ENCODE measurements at places on chromosomes 7 and 10. TPM values are rescaled to one million over a fixed set of nuclear protein-coding genes. Genes with fewer than 3 reads are reported as not detected.
A peak's percentile ranks its signal among the peaks of the same experiment; 100 is the strongest.

The LIPA gene
- total RNA-seq: 40.3 TPM

The ZNF804B gene
- total RNA-seq: not detected

The IDI2 gene
- total RNA-seq: not detected

The C10orf120 gene
- not detected for total RNA-seq

The SPDYE11 gene
- not detected for total RNA-seq

GRCh38 chr7:33824911-33825459, 80.4 kb upstream of the BMPER start:
- DNase-seq: no peak

GRCh38 chr7:146028251-146028750, 88.3 kb upstream of the CNTNAP2 start:
- no peak for DNase-seq

DNA sequence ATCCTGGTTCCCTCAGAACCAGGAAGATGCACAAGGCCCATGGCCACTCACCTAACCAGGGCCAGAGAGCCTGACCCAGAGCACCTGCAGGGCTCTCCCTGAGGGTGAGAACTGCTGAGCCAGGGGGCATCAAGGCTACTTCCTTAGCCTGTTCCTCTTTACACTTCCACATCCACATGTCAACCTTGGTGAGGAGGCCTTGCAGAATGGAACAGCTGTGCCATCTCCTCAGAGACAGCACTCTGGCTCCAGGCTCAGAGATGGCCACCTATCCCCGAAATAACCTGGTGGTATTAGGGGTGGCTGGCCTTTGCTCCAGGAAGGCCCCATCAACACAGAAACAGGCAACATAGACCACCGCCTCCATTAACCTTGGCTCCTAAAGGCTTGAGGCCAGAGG, 473.0 kb downstream of the RPS24 start:
- DNase-seq: no peak

DNA sequence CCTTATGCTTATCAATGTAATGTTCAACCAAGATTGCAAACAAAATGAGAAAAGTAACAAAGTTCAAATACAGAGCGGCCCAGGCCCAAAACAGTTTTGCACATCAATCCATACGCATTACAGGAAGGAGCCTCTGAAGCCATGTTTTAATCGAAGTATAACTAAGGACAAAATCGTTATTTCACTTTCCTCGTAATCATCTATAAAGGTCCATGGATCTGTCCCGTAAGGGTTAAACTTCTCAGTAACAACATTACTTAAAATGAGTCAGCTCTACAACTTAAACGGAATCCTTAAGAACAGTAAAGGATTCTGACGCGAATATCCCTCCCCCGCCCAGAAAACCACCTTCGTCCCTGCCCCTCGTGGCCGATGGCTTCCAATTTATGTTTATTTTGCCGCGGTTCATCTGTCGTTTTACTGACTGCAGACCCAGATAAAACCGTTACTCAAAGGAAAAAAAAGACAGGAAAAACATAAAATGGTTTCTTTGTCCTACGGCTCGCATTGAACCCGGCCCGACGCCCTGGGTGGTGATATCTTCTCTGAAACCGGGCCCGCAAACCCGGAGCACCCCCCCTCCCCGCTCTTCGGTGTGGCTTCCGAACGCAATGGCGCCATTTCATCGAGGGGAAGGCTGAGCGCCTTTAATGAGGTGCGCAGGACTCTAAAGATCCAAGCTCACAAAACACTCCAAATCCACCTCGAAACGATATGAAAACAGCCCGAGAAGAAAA, 1.1 kb downstream of the HNRNPA2B1 start:
- peak; percentile 80 for DNase-seq

- peak; percentile 70 for DNase-seq
These were observed 95.0 kb downstream of the CDCA7L start for GRCh38 chr7:21850531-21851285.

DNA sequence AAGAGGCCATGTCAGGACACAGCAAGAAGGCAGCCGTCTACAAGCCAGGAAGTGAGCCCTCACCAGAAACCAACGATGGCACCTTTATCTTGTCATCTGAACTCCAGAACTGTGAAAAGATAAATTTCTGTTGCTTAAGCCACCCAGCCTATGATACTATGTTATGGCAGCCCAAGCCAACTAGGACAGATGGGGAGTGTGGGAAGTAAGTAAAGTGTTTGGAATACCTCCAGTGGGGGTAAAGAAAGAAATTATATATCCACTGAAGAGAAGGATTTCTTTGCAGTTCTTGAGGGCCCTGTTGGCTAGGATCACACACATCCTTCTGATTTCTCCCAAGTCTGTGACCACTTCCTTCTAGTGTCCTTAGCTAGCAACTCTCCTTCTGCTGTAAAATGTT, 384.4 kb downstream of the TNS3 start:
- DNase-seq: no peak

GRCh38 chr7:157224627-157225026, 85.9 kb downstream of the UBE3C start:
- DNase-seq: peak; percentile 45

DNA sequence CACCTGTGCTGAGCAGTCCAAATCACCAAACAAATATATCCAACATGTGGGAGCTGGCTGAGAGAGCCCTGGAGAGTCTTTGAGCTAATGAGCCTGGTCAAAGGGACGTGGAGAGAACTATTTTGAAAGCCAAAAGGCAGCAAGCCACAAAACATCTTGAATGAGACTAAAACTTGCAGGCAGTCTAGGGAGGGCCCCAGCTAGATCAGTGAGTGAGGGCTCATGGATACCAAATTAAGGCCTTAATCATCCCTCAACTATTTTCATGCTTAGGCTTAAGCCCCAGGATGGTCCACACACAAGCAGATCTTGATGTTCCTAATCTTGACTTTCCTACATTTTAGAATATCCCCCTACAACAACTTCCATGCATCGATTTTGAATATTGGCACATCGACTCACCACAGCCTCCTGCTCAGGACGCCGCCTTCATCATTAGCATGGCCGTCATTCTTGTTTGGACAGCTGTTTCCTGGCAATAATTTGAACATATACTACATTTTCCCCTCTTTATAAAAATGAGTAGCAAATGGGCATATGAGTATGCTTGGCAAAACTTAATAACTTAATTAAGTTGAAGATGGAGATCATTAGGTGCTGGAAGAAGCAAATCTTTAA, 86.9 kb upstream of the ADAM12 start:
- no peak for DNase-seq

DNA sequence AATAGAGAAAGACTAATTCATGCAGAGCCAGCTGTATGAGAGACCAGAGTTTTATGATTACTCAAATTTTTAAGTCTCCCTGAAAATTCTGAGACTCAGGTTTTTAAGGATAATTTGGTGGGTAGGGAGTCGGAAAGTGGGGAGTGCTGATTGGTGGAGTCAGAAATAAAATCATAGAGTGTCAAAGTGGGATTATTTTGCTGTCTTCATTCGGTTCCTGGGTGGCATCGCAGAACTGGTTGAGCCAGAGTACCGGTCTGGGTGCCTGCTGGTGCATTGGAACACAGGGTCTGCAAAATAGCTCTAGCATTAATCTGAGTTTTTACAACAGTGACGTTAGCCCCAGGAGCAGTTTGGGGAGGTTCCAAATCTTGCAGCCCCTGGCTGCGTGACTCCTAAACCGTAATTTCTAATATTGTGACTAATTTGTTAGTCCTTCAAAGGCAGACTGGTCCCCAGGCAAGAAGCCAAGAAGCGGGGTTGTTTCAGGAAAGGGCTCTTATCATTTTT, 32.4 kb downstream of the GPRIN2 start:
- DNase-seq: no peak

Data from A673 (cell line).